Mesenteric fat pad (tissue), 1 donor: ENCODE measurements at places on chromosomes 2 and 18. TPM values are rescaled to one million over a fixed set of nuclear protein-coding genes. Genes with fewer than 3 reads are reported as not detected.

- no peak for DNase-seq
These were observed 202.5 kb downstream of the LRRTM1 start for GRCh38 chr2:80102026-80102425.

The HAAO gene
- total RNA-seq, result 2.8 TPM

- no peak for DNase-seq
These were observed 15.7 kb downstream of the C1QL2 start for GRCh38 chr2:119142824-119143223.

DNA sequence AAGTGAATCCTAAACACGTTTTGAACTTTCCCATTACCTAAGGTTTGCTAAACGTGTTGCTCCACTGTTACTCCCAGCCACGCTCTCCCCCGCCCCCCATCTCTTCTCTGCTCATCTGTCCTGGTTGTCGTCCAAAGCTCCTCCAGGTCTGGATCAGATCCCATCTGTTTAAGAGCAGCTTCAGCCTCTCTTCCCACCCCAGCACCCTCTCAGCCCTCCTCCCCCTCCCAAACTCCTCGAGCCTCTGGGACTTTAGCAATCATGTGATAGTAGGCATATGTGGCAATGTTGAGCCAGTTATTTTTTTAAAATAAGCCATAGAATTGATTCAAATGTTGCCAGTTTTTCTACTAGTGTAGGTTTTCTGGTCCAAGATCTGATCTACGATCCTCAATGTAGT is 20.0 kb upstream of the LPIN1 start:
- no peak for DNase-seq

GRCh38 chr2:112137516-112138158 is 548 bp upstream of the FBLN7 start:
- DNase-seq, result no peak

The SKOR2 gene
- total RNA-seq, result not detected

The MAPK4 gene
- not detected for total RNA-seq
